ENCODE measurements at places on chromosomes 6 and 20.

DNA sequence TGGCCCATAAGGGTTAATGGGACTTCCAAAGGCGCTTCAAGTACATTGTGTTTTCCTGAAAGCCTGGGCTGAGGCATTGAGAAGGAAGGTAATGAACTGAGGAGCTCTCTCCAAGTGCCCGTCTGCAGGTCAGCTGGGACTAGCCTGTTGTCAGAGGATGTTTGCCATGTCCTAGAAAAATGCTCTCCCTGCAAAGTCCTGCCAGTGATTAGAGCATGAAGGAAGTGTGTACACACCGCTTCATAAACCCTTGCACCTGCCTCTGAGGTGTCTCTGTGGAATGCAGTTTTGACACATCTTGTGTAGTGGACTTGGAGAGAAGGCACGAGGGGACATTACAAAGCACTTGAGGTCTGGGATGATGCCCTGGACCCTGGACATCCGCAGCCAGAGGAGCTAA lies 506.7 kb downstream of the KIF16B start:
- DNase-seq, result no peak

DNA sequence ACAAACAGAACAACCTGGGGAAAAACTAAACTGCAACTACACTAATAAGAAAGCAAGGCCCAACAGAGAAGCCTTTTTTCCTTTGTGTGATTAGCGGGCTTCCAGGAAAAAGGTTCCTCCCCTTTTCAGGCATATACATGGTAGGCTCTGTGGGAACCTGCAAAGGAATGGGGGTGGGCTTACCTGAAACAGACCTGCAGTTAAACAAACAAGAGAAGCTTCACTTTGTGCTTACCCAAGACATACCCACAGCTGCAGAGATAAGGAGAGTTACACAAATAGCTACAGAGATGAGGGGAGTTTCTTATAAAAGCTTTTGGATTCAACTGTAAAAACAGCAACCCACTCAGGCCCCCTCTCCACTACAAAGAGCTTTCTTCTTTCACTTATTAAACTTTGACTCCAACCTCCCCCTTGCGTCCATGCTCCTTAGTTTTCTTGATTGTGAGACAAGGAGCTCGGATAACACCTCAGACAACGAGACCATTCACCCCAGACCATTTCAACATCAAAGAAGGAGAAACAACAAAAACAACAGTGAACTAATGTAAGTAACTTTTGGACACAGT lies 30.9 kb downstream of the RNF146 start:
- DNase-seq, result no peak

- no peak for DNase-seq
Observed at GRCh38 chr6:45717715-45718114, 297.9 kb downstream of the CLIC5 start.

GRCh38 chr6:164106345-164106769 lies 691.8 kb downstream of the QKI start:
- DNase-seq, result no peak

- no peak for DNase-seq
Observed at GRCh38 chr6:36605560-36606391, 11.6 kb downstream of the SRSF3 start.

DNA sequence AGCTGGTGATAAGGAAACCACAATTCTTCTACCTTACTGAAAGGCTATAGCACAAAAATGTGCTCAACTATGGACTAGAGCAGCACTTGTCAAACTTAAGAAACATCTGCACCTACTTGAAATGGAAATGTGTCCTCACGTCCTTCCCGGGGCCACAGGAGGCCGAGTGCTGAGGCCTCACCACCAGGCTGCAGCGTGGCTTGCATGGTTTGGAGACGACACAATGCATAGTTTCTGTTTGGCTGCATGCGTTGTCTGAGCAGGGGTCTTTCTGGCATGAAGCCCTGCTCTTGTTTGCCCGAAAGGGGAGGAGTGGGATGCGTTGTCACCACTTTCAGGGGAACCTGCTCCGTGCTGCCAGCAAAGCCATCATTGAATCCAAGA lies 228.8 kb downstream of the TTLL2 start:
- DNase-seq, result no peak

DNA sequence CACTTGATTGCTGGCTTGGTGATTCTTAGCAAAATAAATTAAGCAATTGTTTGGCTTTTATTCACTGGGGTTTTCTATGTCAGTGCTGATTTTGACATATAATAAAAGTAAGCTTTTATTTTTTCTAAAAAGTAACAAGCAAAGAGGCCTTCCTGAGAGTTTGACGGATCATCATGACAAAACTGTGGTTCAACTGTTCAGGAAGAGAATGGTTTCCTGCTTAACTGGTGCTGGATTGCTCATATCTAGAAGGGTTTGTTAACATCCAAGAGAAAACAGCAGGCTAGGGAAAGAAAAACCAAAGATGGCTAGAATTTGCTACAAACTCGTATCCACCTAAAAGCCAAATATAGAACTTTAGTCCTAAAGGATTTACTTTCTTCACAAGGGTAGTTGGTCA lies 21.2 kb downstream of the SERPINB1 start:
- no peak for DNase-seq

- DNase-seq, result no peak
Observed at GRCh38 chr6:22364306-22364705, 67.5 kb upstream of the PRL start.

GRCh38 chr20:14553774-14554534 lies 216.5 kb upstream of the FLRT3 start:
- DNase-seq, result no peak

DNA sequence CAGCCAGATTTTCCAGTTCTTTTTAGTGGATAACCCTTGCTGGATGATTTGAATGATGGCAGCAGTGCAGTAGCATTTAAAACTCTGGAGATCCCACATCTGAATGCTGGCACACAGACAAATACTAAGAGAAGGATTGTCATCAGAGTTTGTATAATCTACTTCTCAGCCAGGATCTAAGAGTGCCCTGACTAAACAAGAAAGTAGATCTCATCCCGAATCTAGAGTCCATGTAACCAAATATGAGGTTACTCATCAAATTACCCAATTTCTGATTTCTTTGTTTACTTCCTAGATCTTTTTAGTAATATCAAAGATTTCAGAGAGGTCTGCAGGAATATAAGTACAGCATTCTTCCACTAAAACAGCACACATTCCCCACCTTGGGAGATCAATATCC lies 7.8 kb downstream of the TMC2 start:
- DNase-seq, result no peak

- no peak for DNase-seq
Observed at GRCh38 chr6:34370361-34370760, 22.1 kb downstream of the NUDT3 start.

- DNase-seq, result no peak
Observed at GRCh38 chr6:35605600-35605999, 83.1 kb downstream of the FKBP5 start.

- DNase-seq, result peak; percentile 97
Observed at GRCh38 chr20:37693635-37694626, at the start of gene CTNNBL1. Gene CTNNBL1, plus strand, starts transcription at chr20:37694030. Its CDS starts 93 bp downstream, at chr20:37694123.

DNA sequence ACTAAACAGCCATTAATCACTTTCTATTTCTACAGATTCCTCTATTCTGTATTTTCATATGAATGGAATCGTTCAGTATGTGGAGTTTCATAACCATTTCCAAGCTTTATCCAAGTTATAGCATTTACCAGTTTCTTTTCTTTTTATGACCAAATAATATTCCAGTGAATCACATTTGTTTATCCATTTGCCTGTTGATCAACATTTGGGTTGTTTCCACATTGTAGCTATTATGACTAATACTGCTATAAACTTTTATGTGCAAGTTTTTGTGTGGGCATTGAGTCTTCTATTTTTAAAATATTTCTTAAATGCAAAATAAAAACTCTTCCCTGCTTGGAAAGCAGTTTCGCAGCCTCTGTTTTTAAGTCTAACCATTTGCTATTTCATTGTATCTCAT lies 336.4 kb upstream of the OPRM1 start:
- no peak for DNase-seq

- DNase-seq, result no peak
Observed at GRCh38 chr20:42259389-42259788, 641.2 kb upstream of the CHD6 start.

- no peak for DNase-seq
Observed at GRCh38 chr6:4295058-4295782, 159.8 kb upstream of the ECI2 start.
